ENCODE measurements at places on chromosomes 6 and 20.

GRCh38 chr6:169949511-169950097 is 198.2 kb downstream of the ERMARD start:
- no peak for DNase-seq

- no peak for DNase-seq
Observed at GRCh38 chr6:16158943-16159557, 30.2 kb downstream of the MYLIP start.

- no peak for DNase-seq
Observed at GRCh38 chr20:37383229-37383989, 37.5 kb downstream of the SRC start.

DNA sequence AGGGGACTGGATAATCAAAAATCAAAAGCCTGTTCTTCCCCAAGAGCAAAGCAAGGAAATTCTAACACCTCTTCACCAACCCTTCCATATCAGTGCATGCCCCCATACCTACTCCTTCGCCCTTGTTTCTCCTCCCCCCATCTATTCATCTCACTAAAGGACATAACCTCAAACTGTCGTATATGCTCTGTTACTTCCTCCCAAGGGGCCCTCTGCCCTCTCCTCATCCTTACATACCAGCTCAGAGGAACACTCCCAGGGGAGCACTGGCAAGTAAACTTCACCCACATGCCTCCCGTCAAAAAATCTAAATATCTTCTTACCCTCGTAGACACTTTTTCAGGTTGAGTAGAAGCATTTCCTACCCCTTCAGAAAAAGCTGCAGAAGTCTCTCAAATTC is 9.4 kb upstream of the ADTRP start:
- DNase-seq = no peak

DNA sequence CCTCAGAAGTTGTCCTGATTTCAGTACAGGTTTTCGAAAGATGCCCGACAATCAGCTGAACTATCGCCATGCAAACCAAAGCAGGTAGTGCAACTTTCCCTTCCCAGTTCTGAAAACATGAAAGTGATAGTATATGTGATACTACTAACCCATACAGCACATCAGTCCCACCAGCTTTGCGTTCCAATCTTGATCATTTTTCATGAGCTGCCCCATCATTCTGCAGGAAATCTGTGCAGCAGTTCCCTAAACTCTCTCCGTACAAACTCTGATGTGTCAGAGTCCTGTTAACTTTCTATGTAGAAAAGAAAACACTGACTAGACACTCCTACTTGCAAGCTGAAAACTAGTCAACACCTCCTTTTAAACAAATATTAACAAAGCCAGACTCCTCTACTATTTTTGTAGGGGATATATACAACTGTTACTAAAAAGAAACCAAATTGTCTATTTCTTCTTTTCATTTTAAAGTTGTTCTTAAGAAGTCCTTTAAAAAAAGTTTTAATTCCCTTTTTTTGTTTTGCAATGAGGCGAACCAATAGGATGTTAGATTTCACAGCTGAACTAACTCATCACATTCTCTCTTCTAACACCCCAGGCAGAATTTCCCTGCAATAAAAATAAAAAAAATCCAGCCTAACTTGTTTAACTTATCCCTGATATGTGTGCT is 99.6 kb upstream of the DST start:
- no peak for DNase-seq

Data from NT2/D1 (cell line).